ENCODE measurements at places on chromosomes 1 and 21. TPM values are rescaled to one million over a fixed set of nuclear protein-coding genes. Genes with fewer than 3 reads are reported as not detected.

The USH2A gene
- not detected for total RNA-seq

The AMY2B gene
- total RNA-seq = 3.5 TPM

- no peak for DNase-seq
Observed at GRCh38 chr1:43197343-43198127, 25.4 kb downstream of the CFAP57 start.

- no peak for DNase-seq
Observed at GRCh38 chr1:238001818-238002217, 111.1 kb upstream of the ZP4 start.

DNA sequence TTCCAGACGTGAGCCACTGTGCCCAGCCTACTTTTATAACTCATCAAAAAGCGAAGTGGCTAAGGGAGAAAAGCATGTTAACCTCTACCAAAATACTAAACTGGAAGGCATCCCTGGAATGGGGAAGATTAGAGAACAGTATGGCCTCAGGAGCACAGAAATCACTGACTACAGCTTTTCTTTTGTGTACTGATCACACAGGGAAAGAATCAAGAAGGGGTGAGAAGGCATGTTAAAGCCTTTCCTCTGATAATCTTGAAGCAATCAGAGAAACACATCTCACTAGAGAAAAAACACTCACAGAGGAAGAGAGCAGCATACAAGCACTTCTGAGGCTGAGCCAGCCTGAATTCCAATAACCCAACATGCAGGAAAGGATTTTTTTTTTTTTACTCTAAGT, 10.7 kb downstream of the PCAT6 start:
- DNase-seq = no peak

GRCh38 chr21:29301691-29302090, 3.0 kb downstream of the BACH1 start:
- no peak for DNase-seq

The RIIAD1 gene
- not detected for total RNA-seq

The S100A12 gene
- not detected for total RNA-seq

- DNase-seq = no peak
Observed at GRCh38 chr1:177863796-177864195, 106.1 kb downstream of the SEC16B start.

DNA sequence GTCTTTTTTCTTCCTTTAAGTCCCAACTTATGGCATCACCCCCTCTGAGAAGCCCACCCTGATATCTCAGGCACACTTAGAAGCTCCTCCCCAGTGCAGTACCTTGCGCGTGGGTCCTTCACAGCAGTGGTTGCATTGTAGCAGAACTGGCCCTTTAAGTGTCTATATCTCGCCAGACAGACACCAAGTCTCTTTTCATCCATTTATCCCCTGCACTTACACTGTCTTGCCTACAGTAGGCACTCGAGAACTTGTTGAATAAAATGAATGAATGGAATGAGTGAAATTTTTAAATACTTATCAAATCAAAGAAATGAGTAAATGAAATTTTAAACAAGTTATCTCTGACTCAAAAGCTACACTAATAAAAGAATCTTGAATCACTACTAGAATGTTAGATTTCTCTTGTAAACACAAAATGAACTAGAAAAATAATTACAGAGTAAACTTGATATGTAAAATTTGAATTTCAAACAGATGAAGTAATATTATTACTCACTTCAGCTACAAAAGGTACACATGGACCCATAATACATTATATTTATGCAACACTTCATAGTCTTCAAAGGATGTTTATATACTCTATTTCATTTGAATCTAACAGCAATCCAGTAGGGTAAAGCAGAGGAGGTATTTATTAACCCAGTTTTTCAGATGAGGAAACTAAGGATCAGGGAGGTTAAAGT, 54.7 kb upstream of the MAN1A2 start:
- peak; percentile 5 for DNase-seq

The RAB25 gene
- total RNA-seq = 0.77 TPM

The KCNK1 gene
- total RNA-seq = 0.91 TPM

- peak; percentile 18 for DNase-seq
Observed at GRCh38 chr1:35269201-35269988, 886 bp downstream of the ZMYM4 start.

DNA sequence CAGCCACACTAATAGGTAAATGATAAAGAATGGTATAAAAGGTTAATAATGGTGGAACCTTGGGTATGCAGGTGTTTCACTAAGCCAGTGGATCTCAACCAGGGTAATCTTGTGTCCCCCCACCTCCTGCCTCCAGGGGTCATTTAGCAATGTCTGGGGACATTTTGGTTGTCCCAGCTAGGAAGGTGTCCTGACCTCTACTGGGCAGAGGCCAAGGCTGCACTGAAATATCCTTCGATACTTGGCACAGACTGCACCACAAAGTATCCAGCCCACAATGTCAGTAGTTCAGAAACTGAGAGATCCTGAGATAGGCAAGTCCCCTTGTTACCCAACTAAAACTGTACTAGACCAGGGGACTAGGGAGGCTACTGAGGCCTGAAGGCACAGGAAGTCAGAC, 113.6 kb upstream of the TIAM1 start:
- DNase-seq = no peak

DNA sequence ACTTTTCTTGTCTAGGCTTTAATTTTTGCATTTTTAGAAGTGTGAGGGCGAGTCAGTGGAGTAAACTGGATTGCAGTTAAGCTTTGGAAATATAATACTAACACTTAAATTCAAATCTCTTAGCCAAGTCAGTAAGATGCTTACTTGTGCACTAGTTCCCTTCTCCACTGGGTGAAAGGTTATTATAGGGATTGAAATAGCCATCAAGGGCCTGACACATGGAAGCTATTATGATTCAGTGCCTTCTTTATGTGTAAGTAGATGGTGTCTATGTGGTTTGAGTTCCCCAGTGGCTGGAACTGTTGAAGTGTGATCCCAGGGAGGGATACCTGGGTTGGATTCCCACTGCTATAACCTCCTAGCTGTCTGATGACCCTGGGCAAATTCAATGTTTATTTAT, 24.7 kb upstream of the DMRTA2 start:
- no peak for DNase-seq

The PLD5 gene
- total RNA-seq = not detected

The S100A7 gene
- total RNA-seq = not detected

The CITED4 gene
- total RNA-seq = 1.6 TPM

DNA sequence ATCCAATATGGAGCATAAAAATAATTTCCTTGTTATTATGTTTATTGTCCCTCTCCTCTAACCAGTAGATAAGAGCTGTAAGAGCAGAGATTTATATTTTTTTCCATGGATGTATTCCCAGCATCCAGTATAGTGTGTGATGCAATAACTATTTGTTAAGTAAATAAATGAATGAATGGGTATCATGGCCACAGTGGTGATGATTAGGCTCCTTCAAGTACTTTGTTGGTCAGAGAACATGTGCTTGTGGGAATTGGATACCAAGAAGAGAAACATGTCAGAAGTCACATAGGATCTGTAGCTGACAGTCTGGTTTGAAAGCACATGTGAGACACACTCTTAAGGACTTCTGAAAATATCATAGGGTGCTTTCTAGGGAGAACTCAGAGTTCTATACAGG, 588.5 kb downstream of the AGBL4 start:
- DNase-seq = no peak

GRCh38 chr1:39637361-39637760, 2.1 kb downstream of the HEYL start:
- no peak for DNase-seq

The OVAAL gene
- total RNA-seq = not detected

The TNN gene
- total RNA-seq = 0.05 TPM

The CLDN14 gene
- total RNA-seq = not detected

GRCh38 chr1:92820551-92820950, 11.3 kb upstream of the RPL5 start:
- no peak for DNase-seq

DNA sequence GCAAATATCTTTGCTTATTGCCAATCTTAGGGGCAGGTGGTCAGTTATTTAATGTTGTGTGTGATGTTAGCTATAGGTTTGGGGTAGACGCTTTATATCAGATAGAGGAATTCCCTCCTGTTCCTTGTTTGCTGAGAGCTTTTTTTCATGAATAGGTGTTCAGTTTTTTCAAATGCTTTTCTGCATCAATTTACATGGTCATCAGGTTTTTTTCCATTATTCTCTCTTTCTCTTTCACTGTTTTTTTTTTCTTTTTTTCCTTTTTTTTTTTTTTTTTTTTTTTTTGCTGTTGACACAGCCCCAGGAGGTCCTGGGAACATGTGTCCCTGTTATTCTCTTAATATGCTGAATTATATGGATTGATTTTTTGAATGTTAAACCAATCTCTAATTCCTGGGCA, 3.0 kb upstream of the SLC25A33 start:
- DNase-seq = no peak
